Epithelial cell of esophagus (primary cell): ENCODE measurements at places on chromosomes 3 and 15.

GRCh38 chr15:74302821-74303359 is 64.6 kb downstream of the CYP11A1 start:
- DNase-seq, result peak; percentile 48

DNA sequence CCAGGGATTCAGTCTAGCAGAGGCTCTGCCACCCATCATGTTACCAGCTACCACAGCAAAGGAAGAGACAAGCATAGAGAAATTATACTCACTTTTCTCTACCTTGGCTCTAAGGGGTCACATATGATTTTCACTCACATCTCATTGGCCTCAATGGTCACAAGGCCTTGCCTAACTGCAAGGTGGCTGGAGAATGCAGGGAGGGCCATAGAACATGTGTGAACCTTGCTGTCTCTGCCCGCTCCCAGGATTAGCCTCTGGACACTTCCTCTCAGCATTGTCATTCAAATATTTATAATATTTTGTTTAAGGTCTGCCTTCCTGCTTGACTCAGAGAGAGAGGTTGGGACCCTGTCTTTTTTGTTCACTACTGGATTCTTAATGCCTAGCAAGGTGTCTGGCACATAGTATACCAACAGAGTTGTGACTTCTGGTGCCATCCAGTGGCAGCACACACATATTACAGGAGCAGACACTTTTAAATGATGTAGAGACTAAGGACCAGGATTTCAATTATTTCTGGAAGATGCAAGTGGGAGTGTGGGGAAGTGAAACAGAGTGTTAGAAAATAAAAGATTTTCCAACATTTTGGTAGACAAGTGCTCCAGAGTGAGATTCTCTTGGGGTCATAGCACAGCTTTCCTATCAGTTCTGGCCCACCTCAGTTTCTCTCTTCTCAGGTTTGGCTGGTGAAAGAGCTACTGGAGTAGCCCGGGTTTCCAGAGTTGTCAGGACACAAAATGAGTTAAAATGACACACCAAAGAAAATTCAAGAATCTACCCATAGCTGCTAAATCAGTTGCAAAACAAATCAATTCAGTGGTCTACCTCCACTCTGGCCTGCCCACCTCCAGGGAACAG is 119.0 kb upstream of the RASGRP1 start:
- peak; percentile 66 for DNase-seq

GRCh38 chr3:189092547-189092946 is 79.2 kb upstream of the TPRG1 start:
- DNase-seq, result no peak

DNA sequence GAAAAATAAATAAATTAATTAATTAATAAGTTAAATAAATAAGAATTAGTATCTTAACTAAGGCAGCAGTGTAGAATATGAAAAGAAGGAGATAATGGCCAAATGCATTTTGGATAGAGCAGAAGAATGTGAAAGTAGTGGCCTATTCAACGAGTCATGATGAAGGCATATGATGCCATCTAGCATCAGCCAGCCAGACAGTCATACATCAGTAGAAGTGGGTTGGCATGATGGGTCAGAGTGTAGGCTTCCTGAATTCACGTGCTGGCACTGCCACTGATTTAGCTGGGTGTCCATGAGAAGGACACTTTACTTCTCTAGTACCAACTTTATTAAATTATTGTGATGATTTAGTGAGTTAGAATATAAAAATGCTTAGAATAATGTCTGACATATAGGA is 256.1 kb upstream of the ARPP21 start:
- DNase-seq, result no peak

GRCh38 chr3:71652781-71653413 is 69.4 kb upstream of the FOXP1 start:
- peak; percentile 58 for DNase-seq
